ENCODE measurements at places on chromosomes 4 and X.

DNA sequence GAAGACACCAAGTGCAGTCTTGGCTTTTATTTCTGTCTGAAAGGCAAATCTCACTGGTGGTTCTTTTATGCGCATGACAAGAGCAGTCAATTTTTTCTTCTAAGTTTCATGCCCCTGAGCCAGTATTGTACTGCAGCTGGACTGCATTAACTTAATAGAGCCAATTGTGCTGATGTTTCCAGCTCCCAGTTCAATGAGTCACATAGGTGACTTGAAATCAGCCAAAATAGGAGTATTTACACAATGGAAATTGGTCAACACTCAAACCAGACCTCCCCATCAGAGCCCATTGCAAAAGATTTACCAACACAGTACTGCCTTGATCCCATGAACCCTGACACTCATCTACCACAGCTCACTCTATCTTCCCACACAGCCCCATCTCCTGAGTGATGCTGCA is 100.3 kb upstream of the GUCY1A1 start:
- no peak for DNase-seq

GRCh38 chr4:148044089-148044911 is 312.4 kb downstream of the ARHGAP10 start:
- no peak for DNase-seq

- no peak for DNase-seq
These were observed 253.5 kb downstream of the ARHGAP10 start for GRCh38 chr4:147985376-147985775.

DNA sequence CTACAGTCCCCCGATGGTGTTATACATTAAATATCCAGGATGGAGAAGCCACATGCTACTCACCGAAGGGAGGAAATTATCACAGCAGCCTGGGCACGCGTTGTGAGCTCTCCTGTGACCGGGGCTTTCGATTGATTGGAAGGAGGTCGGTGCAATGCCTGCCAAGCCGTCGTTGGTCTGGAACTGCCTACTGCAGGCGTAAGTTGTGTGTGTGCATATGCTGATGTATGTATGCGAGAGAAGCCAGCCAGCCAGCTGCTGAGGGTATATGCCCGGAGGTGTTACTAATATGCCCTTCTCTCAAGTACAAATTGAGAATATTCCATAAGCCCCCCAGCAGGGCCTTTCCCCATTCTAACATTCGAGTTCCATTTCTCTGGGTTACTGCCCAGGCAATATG is 18.2 kb downstream of the SRPX2 start:
- no peak for DNase-seq

DNA sequence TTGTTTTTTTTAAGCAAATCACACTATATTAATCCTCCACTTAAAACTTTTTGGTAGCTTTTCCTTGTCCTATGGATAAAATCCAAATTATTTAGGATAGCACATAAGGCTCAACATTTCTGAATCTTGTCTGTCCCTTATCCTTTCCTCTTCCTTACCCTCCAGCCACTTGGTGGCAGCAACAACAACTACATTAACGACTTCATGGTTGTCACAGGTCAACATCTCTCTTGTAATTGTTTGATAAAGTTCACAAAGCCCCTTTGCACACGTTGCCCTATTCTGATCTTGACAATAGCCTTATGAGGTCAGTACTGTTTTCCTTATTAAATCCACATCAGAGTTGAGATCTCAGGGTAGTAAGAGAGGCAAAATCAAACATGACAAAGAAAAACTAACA is 269.0 kb upstream of the PABPC4L start:
- no peak for DNase-seq

DNA sequence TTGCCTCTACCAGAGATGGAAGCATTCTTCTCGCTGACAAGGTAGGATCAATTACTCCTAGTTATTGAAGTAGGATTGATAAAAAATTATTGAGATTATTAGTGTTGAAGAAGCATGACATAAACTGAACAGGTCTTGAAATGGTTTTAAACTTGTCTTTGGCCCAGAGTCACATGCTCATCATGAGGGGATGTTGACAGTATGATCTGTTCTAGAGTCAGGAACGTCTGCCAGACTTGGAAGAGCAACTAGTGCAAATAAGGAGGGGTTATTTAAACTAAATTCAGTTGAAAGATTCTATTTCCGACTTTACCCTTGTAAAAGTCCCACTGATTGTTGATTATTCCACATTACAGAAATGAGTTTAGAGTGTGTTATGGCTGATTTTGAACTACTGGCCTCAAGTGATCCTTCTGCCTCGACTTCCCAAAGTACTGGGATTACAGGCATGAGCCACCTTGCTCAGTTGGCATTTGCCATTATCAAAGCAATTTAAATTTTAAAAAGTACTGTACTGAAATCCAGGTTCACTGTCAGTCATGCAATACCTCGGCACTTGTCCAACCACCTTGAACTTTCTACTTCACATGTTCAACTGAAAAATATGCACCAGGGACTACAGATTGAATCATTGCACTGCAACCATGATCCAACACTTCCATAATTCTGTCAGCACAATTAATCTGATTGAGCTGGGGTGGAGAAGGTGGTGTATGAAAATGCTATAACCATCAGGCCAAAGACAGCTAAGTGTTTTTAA is 19.7 kb downstream of the FABP2 start:
- no peak for DNase-seq

GRCh38 chr4:25031077-25031621 is 403 bp upstream of the LGI2 start:
- DNase-seq: peak; percentile 46

DNA sequence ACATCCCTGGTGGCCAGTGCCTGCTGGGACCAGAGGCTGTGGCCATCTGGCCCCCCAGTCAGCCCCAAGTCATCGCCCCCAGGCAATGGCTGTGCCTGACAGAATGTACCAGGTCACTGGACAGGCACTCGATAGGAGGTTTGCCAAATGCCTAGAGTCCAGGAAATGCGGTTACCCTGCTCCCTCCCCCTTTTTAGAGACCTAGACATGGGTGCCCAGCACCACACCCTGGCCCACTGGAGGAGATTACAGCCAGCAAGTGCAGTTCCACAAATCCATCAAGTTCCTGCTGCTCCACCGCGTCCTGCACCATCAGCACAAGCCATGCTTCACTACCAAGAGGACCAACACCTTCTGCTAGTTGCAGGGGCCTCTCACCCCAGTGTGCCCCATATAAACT is 16.2 kb upstream of the ZFX start:
- no peak for DNase-seq

- peak; percentile 87 for DNase-seq
These were observed 961 bp upstream of the NOCT start for GRCh38 chr4:139014371-139015268.

DNA sequence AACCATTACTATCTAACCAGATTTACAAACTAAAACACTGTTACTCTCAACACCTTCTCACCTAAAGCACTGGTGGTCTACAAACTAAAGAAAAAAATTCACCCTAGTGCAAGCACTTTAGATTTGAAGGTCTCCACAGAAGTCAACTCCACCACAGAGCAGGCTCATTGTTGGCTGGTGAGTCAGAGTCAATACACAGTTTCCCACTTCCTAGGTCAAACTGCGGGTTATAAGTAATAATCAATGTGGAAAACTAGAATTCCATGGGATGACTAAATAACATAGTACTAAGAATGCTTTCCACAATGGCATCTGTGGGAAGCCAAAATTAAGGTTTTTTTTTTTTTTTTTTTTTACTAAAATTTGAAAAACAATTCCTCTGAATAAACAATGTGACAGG is 191.8 kb downstream of the PDGFC start:
- DNase-seq: peak; percentile 56

GRCh38 chrX:151543706-151544105 is 19.8 kb upstream of the PASD1 start:
- no peak for DNase-seq

- no peak for DNase-seq
These were observed 157.2 kb downstream of the ATP10D start for GRCh38 chr4:47642191-47642830.

DNA sequence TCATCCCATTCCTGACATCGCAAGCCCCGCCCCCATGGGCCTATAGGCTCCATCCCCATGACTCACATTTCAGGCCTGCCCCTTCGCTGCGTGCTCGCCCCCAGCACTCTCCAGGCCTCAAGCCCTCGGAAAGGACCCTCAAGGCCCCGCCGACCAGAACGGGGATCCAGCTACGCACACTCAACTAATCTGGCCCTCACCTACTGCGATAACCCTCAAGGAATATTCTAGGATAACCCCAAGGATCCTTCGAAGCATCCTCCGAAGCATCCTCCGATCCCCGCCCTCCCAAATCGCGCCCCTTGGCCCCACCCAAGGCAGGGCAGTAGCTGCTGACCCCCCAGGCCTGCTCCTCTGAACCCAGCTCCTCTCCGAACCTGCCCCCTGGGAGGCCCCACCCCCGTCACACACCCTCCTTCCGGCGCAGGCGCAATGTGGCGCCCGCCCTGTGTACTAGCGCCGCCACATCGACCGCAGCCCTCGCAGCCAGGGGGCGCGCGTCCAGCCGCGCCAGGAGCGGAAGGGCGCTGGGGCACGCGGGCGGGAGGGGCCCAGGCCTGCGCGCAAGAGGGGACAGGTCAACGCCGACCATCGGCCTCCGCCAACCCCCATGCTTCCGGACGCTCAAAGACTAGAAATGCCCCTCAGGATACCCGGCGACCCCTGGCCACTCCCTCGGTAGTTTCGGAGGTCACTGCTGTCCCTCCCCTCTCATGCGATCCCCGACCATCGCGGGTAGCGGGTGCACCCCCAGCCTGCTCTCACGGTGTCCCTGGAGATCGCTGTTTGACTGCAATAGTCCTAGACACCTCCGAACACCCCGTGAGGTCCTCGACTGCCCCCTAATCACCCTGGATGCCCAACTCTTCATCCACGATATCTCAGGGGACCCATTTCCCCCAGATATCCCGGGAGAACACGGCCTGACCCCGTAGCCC is 6.4 kb upstream of the MAGIX start:
- peak; percentile 93 for DNase-seq

DNA sequence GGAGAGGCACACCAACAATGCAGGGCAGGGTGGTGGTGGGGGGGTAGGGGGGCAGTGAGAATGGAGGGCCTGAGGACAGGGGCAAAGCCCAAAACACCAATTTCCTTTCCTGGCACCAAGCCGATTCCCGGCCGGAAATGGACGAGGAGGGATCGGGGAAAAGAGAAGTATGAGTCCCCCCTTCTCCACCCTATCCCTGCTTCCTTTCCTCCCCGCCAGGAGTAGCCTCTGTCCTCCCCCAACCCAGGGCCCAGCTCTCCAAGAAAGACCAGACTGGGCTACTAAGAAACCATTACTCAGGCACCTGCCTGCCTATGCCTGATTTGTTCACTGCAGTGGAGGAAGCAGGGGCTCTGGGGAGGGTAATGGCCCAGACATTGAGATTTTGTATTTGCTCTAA is 402 bp downstream of the CCDC120 start:
- no peak for DNase-seq

GRCh38 chr4:13415068-13415785 is 68.9 kb downstream of the RAB28 start:
- DNase-seq: no peak

GRCh38 chr4:99144070-99144469 is at the start of gene ADH4:
TSS of gene ADH4 (minus strand) at chr4:99144297. CDS start at chr4:99144222, 75 bp downstream.
- DNase-seq: peak; percentile 15

GRCh38 chr4:181077341-181077740 is 1165.9 kb upstream of the TENM3 start:
- no peak for DNase-seq

- DNase-seq: no peak
These were observed 21.8 kb downstream of the MID1 start for GRCh38 chrX:10598540-10598939.

GRCh38 chrX:32842053-32842452 is 369.3 kb downstream of the DMD start:
- DNase-seq: no peak

DNA sequence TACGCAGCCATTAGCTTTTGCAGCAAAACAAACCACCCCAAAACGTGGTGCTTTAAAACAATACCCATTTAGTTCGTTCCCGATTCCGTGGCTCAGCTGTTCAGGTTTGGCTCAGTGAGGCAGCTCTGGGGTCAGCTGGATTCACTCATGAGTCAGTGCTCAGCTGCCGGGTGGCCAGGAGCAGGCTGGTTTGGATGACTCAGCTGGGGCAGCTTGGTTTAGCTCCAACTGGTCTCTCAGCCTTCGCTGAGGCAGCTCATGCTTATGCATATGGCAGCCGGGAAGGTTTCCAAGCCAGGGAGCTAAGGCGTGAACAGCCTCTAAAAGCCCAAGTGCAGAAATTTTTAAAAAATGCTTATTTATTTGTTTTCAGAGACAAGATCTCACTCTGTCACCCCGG is 13.3 kb upstream of the CD99 start:
- DNase-seq: peak; percentile 95
